Tongue (tissue), 3 donors: ENCODE measurements at places on chromosomes 16 and 17. TPM values are rescaled to one million over a fixed set of nuclear protein-coding genes. Genes with fewer than 3 reads are reported as not detected.

GRCh38 chr16:78108451-78108850, 9.0 kb downstream of the WWOX start:
- DNase-seq, result no peak

DNA sequence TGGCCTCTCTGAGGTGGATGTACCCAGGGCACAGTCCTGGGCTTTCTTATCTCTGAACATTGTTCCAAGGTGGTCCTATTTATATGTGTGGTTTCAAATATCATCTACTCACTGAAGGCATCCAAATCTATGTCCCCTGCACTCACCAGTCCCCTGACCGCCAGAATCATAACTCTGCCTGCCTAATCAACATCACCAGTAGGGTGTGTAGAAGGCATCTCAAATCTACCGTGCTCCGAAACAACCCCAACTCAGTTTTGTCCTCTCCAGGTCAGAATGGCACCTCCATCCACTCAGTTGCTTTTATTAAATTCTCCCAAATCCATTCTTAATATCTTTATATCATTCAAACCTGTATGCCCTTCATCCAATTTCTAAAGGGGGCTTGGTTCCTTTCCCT, 536.3 kb downstream of the GRIN2A start:
- no peak for DNase-seq

The TBC1D3E gene
- not detected for total RNA-seq

- DNase-seq, result no peak
Measured at GRCh38 chr17:33079201-33079600, 87.6 kb downstream of the SPACA3 start.

DNA sequence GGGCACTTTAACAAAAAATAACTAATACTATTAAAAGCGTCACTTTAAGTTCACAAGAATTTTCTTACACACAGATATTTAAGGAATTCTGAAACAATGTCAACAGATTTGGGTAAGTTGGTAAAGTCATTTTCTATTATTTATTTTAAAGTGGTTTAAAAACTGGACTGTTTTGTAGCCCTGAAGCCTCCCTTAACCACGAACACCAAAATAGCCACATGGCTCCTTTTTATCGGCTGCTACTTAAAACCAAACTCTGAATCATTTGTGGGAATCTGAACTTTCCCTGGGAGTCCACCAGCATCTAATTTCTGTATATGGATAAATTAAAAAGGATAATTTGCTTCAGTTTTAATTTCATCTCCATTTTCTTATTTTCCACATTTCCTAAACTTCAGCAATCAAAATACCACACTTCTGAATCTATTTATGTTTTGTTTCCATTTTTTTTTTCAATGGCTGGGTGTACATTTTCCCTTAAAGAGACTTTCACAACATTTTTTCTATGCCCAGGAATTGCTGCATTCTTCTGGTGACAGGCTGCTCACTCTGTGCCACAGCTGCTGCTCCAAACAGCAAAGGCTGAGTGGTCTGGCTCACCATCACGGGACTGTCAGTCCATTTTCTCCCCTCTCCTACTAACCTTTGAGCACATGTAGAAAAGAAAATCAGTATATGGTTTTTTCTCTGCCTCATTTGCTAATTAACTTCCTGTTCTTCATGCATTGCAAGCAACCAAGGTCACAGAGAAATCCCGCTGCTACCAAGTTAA, 255.5 kb upstream of the KCNJ16 start:
- peak; percentile 42 for DNase-seq

DNA sequence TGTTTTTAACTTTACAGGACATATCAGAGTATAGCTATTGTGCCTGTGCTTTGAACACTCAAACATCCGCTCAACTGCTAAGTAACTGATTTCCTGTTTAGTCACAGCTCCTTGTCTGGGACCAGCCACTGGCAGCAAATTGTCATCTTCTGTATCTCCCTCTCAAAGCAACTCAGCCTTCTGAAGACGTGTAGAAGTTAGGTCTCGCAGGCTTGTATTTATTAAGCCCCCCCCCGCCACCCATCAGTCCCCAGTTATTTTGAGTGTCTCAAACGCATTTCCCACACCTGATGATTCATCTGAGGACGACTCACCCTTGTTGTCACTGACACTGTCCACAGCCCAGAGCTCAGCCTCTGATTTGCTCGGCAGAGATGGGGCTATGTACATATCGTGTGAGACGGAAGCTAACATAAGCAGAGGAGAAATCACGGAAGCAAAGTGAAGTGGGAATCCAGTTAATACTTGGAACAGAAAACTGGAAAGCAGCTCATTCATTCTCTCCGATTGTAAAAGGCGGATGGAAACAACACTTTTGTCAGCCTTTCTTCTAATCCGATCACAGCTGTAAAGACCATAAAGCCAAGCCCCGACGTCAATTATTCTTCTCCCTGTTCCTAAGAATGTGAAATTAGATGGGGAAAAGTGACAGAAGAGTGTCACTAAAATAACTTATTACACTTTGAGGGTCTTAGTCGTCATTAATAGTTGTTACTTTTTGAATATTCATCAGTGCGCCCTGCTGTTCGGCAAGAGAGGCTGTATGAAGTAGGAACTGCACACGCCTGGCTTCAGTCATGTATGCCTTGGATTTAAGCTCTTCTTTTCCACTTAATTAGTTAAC, 64.2 kb downstream of the PITPNC1 start:
- peak; percentile 18 for DNase-seq

DNA sequence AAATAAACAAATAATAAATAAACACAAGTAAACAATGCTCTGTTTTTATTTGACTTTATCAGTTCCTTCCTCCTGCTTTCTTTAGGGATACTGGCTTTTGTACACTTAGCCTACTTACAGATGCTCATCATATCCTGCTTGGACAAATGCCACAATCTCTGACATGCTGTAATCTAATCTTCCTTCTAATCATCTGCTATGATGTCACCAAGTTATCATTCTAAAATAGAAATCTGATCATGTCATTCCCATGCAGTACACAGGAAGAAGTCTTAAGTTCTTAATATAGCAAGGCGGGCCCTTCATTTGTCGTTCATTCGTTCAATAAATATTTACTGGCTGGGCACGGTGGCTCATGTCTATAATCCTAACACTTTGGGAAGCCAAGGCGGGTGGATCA, 9.1 kb upstream of the UBB start:
- peak; percentile 76 for DNase-seq

GRCh38 chr16:1919327-1919998, 1.2 kb upstream of the HS3ST6 start:
- no peak for DNase-seq

- DNase-seq, result no peak
Measured at GRCh38 chr16:74975591-74975990, 9.3 kb downstream of the WDR59 start.

GRCh38 chr16:85528528-85529387, 84.4 kb upstream of the GSE1 start:
- DNase-seq, result no peak

GRCh38 chr16:50273888-50274325, 7.6 kb downstream of the ADCY7 start:
- no peak for DNase-seq

The KRT27 gene
- not detected for total RNA-seq

GRCh38 chr17:74920642-74921025, 2.4 kb downstream of the USH1G start:
- DNase-seq, result no peak

The CCL3 gene
- 2.8 TPM for total RNA-seq

DNA sequence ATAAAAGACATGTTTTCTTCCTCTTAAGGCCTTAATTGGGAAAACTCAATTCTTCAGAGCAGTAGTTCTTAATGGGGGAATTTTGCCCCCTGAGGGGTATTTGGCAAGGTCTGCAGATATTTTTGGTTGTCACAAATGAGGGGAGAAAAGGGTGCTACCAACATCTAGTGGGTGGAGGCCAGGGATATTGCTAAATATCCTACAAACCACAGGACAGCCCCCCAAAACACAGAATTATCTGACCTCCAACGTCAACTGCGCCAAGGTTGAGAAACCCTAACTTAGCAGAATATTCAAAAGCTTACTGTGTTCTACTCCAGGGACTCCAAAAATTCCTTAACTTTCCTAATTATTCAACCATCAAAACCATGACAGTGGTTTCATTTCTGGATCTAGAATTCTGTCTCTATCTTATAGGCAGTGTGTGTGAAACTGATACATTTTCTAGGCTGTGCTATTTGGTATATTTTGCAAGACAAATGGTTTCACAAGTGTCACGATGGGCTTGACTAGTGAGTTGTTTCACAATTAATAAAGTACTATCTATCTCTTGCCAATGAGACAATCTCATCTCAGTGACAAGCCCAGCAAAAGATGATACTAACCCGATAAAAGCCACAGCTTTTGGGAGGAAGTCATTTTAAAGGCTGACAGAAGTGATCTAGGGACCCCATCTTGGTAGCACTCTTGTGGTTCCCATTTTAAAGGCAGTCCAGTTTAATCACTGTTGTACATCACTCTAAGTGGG, 14.7 kb downstream of the TXNDC11 start:
- DNase-seq, result no peak

GRCh38 chr17:60158751-60159478, 9.1 kb downstream of the CA4 start:
- no peak for DNase-seq

DNA sequence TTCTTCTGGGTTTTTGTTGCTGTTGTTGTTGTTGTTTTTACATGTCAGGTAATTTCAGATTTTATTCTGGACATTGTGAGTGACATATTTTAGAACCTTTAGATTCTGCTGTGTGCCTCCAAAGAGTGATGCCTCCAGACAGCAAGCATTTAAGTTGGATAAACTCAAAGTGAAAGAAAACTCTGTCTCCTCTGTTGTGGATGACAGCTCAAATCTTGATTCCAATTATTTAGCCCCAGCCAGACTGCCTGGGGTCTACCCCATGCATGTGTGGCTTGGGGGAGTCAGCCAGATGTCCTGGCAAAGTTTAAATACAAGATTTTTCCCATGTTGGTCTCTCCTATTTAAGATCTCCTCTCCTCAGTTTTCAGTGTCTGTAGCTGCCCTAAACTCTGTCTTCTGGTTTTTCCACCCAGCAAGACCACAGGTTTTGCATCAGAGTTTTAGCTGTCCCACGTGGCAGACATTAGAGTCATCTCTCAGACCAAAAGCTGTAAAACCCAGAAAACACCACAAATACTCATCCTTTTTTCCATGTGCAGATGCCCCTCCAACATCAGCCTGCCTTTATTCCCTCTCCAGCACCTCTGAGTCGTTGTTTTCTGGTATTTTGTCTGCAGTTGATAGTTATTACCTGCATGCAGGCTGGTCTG, 19.4 kb upstream of the ZNF469 start:
- DNase-seq, result no peak

GRCh38 chr16:69107316-69107962, 2.0 kb downstream of the HAS3 start:
- DNase-seq, result no peak

DNA sequence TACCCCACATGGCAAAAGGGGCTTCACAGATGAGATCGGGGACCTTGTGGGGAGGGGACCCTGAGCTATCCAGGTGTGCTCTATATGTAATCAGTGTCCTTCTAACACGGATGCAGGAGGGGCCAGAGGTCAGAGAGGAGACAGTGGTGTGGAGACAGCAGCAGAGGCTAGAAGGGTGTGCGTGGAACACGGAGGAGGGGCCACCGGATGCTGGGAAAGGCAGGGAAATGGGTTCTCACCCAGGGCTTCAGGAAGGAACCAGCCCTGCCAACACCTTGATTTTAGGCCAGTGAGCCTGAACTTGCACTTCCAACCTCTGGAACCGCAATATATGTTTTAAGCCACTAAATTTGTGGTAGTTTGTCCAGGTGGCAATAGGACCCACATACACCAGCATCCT, 4.6 kb upstream of the SLC38A8 start:
- DNase-seq, result no peak

DNA sequence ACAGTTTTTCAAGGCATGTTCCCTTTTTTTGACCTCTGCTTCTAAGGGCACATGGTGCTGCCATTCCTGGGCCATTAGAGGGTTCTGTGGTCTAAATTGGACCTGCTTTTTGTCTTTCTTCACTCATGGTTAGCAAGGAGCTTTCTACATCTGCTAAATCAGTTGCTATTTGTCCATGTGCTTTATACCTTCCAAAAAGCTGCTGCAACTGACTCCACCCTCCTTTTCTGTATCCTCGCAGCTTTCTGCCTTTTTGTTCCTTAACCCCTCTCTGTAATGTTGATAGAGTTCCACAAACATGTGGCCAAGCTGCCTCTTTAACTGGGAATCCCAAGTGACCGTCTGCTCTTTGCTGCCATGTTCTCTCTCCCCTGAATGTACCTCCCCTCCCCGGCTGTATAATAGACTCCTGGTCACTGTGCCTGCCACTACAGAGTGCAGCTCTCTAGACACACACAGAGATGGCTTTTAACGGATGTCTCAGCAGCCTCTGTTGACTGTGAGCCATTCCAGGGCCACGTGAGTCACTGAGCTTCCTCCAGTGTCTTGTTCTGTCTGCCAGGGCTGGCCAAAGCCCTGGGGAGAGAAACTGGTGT, 57.4 kb upstream of the TEKT3 start:
- DNase-seq, result peak; percentile 38

The RHBDL3 gene
- total RNA-seq, result 1.6 TPM

The SCIMP gene
- not detected for total RNA-seq

- no peak for DNase-seq
Measured at GRCh38 chr17:80790981-80791742, 200.5 kb upstream of the CHMP6 start.
